ENCODE measurements at places on chromosomes 5 and 9. TPM values are rescaled to one million over a fixed set of nuclear protein-coding genes. Genes with fewer than 3 reads are reported as not detected.

The DBH gene
- not detected for total RNA-seq

The SPINK1 gene
- total RNA-seq, result 0.43 TPM

The ITK gene
- total RNA-seq, result not detected

The SQSTM1 gene
- total RNA-seq, result 940 TPM

The HMCN2 gene
- total RNA-seq, result 0.12 TPM

The SLC1A1 gene
- total RNA-seq, result 1.0 TPM

The IFNE gene
- 1.8 TPM for total RNA-seq

The CCNJL gene
- 10.0 TPM for total RNA-seq

The GRXCR2 gene
- not detected for total RNA-seq

The GPR21 gene
- not detected for total RNA-seq

The FOXD4L4 gene
- not detected for total RNA-seq

The PCDHGA4 gene
- 0.16 TPM for total RNA-seq

The SLC45A2 gene
- total RNA-seq, result not detected

The MLANA gene
- total RNA-seq, result not detected

The FAT2 gene
- not detected for total RNA-seq

The CARD9 gene
- total RNA-seq, result 1.3 TPM

The ADAMTSL1 gene
- total RNA-seq, result 0.13 TPM

The LCN15 gene
- total RNA-seq, result not detected

The FUBP3 gene
- total RNA-seq, result 47.4 TPM

The CATSPER3 gene
- total RNA-seq, result 0.41 TPM

The ZMAT2 gene
- total RNA-seq, result 85.4 TPM

The SLCO4C1 gene
- total RNA-seq, result not detected
